Hematopoietic multipotent progenitor cell treated with erythropoietin and hydrocortisone succinate and interleukin-3 and kit ligand, for 4 days (in vitro differentiated cells): ENCODE measurements at places on chromosomes 7 and 10.

DNA sequence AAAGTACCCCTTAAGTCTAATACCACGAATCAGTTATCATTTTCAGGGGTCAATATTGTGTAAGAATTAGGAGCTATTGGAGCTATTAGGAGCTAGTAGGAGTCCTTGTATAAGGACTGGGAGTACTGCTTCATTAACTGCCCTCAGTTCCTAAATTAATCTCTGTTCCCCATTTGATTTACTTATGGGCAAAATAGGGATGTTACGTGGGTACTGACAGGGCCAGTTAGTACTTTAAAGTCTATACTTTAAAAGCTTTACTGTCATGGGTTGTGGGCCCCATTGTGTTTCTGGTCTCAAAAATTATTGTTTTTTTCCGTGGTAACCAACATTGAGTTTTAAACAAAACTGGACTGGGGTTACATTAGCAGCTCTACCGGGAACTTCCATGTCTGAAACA is 60.3 kb downstream of the PRKAR2B start:
- DNase-seq: no peak

- peak; percentile 90 for DNase-seq
These were observed 4.1 kb downstream of the HOXA9 start for GRCh38 chr7:27161214-27161720.

GRCh38 chr7:152504367-152504766 is 68.6 kb upstream of the KMT2C start:
- no peak for DNase-seq

GRCh38 chr10:132151951-132152505 is 34.7 kb upstream of the DPYSL4 start:
- no peak for DNase-seq

GRCh38 chr7:23474829-23475575 is 4.7 kb upstream of the IGF2BP3 start:
- peak; percentile 46 for DNase-seq

DNA sequence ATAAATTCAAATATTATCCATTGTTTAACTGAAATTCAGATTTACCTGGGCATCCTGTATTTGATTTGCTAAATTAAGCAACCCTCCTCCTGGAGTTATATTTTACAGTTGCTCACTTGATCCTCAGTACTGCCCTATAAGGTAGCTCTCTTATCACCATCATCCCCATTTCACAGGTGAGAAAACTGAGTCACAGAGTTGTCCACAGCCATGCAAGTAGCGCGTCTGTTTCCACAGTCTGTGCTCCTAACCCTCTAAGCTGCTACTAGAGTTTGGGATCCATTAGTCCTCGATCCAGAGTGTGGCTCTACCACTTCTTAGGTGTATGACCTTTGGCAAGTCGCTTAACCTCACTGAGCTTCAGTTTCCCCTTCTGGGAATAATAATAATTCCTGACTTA is 34.9 kb upstream of the KDM7A start:
- DNase-seq: no peak

- DNase-seq: no peak
These were observed 245.4 kb downstream of the AUTS2 start for GRCh38 chr7:69843653-69844052.

GRCh38 chr7:329691-330281 is 39.8 kb downstream of the FOXL3 start:
- no peak for DNase-seq

GRCh38 chr10:28903063-28903462 is 225.7 kb downstream of the BAMBI start:
- DNase-seq: no peak

DNA sequence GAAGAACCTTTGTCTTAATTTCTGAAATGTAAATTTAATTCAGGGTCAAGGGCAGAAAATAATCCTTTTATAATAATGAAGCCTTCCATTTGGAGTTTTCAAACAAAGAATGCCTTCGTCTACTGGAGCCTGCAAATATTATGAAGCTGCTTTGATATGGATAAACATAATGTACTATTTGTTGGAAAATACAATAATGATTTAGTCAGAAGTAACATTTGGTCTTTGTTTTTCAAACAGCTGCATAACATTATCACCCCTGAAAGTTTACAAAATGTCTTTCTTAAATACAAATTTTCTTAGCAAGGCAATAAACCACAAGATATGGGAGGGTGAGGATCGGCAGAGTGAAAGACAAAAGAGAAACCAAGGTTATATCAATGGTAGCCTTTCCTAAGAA is 41.5 kb downstream of the TMEM26 start:
- DNase-seq: no peak

GRCh38 chr7:159218607-159219006 is 73.9 kb upstream of the VIPR2 start:
- DNase-seq: no peak

DNA sequence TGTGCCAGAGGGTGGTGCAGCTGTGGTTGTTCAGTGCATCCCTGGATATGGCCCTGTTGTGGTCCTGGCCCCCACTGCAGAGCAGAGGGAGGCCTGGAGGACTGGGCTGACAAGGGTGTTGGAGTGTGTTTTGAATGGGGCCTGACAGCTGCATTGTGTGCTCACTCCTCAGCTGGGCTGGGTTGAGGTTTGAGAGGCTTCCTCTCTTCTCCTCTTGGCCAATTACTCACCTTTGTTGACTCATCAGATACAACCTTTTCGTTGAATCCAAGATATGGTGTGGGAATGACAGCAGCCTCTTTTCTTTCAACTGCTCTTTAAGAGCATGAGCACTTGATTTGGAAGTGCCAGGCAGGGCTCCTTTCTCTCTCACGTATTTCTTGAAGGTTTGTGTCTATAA is 228.5 kb upstream of the COBL start:
- no peak for DNase-seq
